ENCODE measurements at places on chromosomes 11 and 22.

GRCh38 chr11:64800303-64801157, 2.5 kb downstream of the MAP4K2 start:
- DNase-seq, result no peak

DNA sequence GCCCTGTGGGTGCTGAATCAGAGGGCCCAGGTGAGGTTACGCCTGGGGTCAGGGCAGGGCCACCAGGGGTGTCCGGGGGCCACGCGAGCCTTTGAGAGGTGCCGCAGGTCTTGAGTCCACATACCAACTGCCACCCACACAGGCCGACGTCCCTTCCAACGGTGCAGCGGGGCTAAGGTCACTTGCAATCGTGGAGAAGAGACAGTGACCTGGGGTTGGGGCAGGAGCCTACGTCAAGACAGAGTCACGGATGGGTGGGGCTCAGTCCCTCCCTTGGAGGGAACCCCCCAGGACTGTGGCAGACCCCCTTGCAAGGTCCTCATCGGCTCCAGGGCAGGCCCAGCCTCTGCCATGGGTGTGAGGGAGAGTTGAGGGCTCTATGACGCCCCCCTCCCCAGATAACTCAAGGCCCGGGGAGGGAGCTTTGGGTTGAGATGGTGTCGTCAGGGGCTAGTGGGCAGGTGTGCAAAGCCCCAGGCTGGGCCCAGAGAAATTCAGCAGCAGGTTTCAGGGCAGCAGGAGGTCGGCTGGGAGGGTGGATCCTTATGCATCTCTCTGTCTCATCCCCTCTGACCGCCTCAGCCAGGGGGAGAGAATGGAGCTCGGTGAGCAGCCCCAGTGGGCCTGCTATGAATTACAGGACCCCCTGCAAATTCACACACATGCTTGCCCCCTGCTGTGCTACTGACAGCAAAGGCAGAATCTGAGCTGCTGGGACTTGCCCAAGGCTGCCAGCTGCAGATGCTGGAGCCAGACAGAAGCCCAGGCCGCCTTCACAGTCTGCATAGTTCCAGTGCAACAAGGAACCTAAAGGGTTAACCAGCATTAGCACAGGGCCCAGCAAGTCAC, 60.0 kb downstream of the MYEOV start:
- DNase-seq, result no peak

GRCh38 chr11:35260342-35260985, 121.5 kb downstream of the CD44 start:
- no peak for DNase-seq

GRCh38 chr11:443542-444199, 1.9 kb upstream of the ANO9 start:
- no peak for DNase-seq

GRCh38 chr22:30948930-30949342, 19.6 kb downstream of the MORC2 start:
- DNase-seq, result peak; percentile 10

DNA sequence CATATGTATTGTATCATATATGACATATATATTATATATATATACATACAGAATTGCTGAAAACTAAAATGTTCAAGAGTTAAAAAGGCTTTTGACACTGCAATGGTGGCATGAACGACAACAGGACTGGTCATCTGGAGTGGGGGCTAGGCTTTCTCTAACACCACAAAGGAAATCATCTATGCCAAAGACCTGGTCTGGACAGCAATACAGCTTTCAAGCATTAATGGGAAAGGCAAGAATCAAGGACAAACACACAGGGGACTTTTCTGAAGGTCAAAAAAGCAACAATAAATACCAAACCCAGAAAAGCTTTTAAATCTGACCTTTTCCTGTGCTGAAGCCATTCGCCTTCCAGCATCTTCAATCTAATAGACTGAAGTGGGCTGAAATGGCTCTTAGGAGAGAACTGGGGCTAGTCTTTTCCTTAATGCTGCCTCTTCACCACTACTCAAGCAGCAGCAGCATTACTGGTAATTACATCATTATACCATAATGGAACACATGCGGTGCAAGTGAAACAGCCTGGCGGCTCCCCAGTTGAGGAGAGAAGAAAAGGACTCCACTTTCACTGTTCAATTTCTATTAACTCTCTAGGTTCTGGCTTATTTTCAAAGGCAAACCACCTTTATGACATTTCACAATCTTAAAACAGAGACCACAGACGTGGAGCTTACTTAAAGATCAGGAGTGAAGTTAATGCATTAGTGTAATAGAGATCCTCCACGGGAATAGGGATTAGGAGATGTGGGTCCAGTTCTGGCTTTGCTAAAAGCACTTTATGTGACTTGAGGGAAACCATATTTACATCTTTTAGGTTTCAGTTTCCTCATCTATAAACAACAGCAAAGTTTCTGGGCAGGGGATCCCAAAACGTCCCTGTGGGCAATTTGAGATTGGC, 63.0 kb downstream of the GAB2 start:
- DNase-seq, result no peak

DNA sequence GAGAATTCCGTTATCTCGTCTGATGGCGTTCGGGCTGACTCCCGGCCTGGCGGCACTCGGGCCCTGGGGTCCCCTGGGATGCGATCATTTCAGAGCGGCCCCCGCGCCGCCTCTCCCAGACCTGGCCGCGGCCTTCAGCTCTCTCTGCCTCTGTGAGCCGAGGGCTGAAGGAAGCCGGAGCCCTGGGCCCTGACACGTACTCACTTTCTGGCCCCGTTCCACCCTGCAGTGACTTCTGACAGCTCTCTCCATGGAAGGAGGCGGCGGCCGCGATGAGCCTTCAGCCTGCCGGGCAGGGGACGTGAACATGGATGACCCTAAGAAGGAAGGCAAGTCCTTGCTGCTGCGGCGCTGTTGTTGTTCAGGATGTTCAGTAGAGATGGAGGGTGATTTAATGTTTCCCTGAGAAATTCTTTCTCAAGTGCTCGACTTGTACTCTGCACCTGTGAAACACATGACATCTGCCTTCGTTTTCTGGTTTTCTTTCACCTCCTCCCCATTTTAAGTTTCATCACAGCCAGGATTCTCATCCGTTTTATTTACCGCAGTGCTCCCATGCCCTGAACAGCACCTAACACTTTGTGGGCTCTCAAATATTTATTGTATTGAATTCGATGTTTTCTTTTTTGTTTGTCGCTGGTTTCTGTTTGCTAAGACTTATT, 612 bp downstream of the GTSE1 start:
- no peak for DNase-seq

GRCh38 chr11:100584201-100584985, 102.7 kb upstream of the ARHGAP42 start:
- DNase-seq, result no peak

GRCh38 chr11:2298795-2299761, 2.6 kb downstream of the C11orf21 start:
- DNase-seq, result no peak

GRCh38 chr11:33222052-33222750, 35.0 kb upstream of the HIPK3 start:
- DNase-seq, result no peak

DNA sequence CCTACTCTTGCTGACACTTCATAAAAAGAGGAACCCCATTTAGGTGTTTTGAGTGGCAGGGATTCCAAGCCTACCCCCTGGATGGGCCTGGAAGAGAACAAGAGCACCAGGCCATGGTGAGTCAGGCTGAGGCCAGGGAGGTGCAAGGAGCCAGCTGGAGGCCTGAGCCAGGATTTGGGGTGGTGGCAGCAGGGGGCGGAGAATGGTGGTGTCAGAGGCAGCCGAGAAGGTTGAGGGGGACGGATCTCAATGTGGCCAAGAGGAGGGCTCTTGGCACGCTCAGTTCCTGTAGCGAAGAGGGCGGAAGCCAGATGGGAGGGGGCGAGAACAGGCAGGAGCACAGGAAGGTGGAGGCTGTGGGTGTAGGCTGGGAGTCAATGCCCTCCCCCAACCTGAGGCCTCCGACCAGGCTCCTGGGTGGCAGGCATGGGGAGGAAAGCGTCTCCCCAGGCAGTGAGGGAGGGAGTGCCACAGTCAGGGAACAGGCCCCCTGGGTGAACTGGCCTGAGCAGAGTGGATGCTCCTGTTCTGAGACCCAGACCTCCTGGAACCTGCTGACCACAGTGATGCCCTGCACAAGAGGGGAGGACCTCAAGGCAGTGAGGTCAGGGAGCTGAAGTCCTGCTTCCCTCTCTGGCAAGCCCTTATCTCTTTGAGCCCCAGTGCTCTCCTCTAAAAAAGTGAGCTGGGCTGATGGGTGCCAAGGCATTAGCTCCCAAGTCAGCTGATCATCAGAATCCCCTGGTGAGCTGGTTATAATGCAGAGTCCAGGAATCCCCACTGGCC, 13.9 kb downstream of the RTN4RL2 start:
- no peak for DNase-seq

Data from kidney capillary endothelial cell (primary cell).